AG04450 (cell line): ENCODE measurements at places on chromosomes 4 and X.

GRCh38 chrX:134622056-134622812, 36.0 kb downstream of the PLAC1 start:
- no peak for DNase-seq

GRCh38 chr4:118991686-118992085, 103.0 kb downstream of the SYNPO2 start:
- DNase-seq, result no peak

DNA sequence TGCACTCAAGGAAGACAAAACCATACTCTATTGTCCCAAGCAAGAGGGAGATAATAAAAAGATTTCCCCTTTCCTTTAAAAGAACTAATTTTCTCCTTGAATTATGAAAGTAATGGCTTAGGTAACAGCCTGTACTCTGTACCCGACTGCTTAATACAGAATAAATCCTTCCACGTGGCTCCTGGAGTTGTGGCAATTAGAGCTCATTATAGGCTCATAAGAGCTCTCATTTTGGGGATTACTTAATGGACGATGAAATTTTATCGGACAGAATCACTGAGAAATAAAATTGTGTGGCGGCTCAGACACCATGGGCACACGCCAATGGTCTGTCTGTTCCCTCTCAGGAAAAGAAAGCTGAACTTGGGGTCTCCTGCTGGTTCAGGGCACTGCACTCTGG, 2.8 kb upstream of the GSX2 start:
- DNase-seq, result no peak

DNA sequence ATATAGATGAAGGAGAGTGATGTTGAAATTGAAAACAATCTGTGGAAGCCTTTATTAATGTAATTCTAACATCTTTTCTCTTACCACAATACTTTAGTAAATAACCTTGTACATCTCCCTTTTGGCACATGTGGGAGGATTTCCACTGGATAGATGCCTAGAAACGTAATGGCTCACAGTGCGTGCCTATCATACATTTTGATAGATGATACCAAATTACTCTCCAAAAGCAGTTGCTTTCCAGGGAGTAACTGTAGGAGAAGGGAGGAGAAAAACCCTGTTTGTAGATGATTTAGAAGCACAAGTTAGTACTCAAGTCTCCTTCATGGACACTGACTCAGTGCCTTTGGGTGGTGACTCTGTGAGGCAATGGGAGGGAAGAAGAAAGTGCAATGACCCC, 476.3 kb downstream of the CCSER1 start:
- DNase-seq, result no peak

GRCh38 chrX:40197071-40197470, 99.3 kb upstream of the BCOR start:
- no peak for DNase-seq

DNA sequence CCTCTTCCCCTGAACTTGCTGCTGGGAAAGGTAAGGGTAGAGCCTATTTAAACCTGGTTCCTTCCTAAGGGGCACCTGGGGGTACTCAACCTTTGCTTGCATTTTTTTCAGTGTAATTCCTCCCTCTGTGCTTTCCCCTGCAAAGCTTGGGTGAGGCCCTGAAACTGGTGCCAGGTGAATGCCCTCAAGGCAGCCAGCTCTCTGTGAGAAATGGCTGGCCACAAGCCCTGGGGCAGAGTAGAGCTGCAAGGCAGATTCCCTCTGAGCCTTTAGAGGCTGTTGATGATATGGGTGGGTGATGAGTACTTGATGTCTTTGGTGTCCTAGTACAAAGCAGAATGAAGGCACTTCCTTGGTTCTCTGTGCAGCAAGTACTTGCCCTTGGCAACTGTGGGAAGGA, 125.4 kb upstream of the DGKK start:
- DNase-seq, result no peak

DNA sequence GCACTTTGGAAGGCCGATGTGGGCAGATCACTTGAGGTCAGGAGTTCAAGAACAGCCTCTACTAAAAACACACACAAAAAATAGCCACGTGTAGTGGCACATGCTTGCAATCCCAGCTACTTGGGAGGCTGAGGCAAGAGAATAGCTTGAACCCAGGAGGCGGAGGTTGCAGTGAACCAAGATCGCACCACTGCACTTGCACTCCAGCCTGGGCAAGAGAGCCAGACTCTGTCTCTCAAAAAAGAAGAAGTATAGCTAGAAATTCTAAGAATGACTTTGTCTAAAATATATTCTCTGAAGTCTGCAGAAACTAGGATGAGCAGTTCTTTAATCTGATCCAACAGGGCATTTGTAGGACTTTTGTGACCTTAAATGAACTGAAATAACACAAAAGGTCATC, 17.4 kb downstream of the RBM47 start:
- no peak for DNase-seq

- no peak for DNase-seq
Observed at GRCh38 chr4:55545641-55546505, 836 bp downstream of the CLOCK start.

DNA sequence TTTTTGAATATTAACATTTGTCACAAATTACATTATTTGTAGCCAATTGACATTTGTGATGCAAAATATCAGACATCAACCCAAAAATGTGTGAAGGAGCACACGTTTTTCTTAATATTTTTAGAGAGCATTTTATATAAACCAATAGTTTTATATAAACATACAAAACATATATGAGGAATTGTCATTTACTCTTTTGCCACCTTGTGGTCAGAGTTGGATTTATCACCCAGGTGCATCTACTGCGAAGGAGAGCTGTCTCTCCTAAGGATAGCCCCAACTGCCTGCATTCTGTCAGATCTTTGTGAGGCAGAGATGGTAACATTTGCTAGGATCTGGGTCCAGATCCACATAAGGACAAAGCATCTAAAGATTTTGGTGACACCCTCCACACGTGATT, 2.5 kb upstream of the USP27X start:
- no peak for DNase-seq

DNA sequence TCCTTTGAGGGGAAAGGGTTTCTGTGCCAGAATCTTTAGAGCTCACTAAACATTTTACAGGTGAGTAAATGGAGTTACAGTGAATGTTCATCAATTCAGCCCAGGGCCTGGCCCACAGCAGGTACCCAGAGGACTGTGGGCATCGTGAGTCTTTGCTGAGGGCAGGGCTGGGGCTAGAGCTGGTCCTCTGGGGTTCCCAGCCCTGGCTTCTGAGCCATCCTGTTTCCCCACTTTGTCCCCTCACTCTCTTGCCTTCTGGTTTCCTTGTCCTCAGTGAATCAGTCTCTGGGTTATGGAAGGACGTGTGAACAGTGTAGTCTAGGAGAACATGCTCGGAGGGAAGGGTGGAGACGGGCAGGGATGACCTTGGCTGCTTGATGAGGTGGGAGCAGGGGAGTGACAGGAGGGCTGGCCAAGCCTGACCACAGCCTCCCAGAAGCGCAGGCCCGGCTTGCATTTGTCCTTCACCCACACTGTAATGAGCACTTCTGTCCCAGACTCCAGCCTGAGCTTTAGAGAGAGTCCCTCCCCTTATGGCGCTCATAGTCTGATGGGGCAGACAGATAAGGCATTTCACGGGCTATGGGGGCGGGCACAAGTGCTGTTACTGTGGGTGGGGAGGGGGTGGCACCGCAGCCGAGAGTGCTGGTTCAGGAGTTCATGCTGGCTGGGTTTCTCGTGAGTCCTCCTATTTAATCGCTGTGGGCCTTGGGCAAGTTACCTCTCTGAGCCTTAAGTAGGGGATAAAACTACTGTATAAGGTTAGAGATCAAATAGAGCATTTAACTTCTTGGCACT, 17.3 kb downstream of the TBC1D14 start:
- DNase-seq, result no peak

- no peak for DNase-seq
Observed at GRCh38 chr4:26670903-26671537, 87.1 kb downstream of the TBC1D19 start.

- no peak for DNase-seq
Observed at GRCh38 chrX:13387666-13388494, 68.0 kb upstream of the ATXN3L start.

DNA sequence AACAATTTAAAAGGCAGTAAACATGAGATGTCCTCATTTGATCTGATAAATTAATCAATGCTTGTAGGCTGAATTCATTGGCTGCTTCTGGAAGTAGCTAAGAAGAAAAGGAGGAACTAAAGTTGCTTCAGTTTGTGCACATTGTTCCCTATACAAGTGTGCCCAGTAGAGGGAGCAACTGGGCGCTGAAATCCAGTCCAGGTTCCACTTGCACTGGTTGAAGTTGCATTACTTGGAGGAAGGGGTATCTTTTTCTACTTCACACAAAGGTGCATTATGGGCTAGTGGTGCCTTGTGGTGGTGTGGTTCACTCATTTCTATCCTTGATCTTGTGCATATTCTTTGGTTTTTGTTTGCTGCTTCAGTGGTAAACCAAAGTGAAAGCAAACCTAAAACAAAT, 67.9 kb upstream of the SOX3 start:
- no peak for DNase-seq

DNA sequence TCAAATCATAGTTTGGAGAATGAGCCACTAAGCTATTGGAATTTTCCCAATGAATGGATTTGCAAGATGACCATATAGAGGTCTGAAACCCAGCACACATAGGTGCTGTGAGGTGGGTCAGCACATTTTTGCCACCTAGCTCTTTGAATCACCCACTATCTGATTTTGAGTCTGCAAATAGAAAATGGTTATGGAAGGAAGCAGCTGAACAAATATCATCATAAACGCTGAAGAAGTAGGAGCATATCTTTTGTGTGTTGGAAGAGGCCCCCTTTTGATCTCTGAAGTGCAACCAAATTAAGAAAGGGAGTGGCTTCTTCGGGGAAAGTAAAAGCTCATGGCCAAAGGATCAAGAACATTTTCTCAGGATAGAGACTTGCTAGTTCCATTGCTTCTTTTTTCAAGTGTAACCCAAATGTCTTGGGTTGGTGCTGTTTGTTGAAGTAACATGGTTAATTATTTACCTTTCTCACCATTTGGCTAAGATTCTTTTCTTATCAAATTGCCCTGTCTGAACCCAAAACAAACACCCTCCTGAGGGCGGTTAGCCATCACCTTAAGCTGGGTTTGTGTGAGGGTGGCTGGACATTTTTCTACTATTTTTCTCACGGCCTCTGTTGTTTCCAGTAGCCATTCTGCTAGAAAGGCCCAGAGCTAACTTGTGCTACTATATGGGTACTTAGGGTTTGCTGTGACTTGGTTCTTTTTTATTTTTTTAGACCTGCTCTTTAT, 18.4 kb upstream of the SORBS2 start:
- DNase-seq, result no peak

DNA sequence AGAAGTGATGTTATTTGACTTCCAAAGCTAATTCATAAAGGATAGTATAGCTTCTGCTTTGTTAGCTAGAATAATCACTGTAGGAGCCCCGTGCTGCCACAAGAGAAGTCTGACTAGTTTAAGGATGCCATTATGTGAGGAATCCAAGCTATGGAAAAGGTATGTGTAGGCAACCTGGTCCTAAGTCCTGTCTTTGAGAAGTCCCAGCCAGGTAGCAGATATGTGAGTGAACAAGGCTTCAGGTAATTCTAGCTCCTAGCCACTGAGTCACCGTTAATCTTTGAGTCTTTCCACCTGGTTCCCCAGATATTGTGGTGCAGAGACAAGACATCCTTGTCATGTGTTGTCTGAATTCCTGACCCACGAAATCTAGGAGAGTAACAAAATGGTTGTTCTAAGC, 55.5 kb downstream of the BMP3 start:
- DNase-seq, result no peak

DNA sequence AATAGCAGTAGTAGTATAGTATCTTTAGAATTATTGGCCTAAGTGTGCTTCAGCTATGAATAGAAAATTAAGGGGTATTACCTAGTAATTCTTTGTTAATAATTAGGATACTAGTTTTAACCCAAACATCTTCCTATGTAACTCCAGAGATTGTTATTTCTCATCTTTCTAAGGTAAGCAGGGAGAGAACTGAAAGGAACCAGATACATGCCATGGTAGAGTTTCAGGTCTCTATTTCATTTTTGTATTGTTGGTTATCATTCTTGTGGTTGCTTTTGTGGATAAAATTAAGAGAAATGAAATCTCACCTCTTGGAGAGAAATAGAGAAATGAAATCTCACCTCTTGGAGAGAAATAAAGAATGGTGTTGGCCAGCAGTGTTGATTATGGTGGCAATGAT, 597.1 kb upstream of the CT83 start:
- DNase-seq, result no peak

GRCh38 chr4:13615161-13615560, 12.4 kb downstream of the BOD1L1 start:
- DNase-seq, result no peak

DNA sequence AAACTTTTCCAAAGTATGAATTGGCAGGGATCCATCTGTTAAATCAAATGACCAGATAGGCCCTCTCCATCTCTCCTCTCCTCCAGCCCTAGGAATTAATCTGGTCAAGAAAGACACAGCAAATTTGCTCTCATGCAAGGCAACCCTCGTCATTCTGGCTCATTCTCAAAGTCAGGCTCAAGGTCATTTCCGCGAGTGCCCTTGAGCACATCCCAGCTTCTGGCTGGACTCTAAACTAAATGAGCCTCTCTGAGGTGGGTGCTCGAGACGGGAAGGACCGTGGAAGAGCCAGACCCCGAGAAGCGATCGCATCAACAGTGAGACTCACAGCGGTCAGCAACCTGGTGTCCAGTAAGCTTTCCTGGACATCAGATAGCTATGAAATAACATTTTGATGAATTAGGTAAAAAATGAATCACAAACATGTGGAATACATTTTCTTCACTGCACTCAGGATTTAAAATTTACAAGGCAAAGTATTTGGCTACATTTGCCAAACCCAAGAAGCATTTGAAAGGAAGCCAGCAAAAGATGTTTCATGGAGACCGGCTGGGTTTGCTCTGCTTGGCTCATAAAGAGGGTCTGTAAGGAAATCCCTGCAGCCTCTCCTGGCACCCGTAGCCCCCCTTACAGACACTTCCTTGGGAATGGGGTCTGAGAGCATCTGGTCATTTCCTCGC, 121.0 kb downstream of the ENPP6 start:
- no peak for DNase-seq

- DNase-seq, result no peak
Observed at GRCh38 chrX:39609941-39610340, 487.8 kb downstream of the BCOR start.

DNA sequence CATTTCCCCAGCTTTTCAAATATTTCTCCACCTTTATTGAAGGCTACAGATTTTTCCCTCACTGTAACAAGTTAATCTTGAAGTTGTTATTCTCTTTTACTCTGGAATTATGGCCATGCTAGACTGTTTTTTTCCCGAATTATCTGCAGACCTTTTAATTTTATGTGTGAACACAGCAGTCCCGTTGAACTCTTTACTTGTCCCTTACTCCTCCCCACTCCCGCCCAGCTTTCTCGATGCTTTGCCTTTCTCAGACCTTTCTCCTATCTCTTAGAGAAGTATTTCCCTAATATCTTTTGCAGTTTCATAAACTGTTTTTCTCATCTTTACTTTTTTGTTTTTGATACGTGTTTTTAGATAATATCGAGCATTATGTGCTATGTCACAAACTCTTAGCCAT, 776 bp downstream of the CEP44 start:
- no peak for DNase-seq

GRCh38 chr4:115489279-115489678, 375.9 kb upstream of the NDST4 start:
- DNase-seq, result no peak

GRCh38 chrX:151695583-151696340, 504 bp downstream of the PRRG3 start:
- DNase-seq, result no peak
